ENCODE measurements at places on chromosomes 2 and 18.
A peak's percentile ranks its signal among the peaks of the same experiment; 100 is the strongest.

GRCh38 chr2:156189584-156189983, 142.9 kb downstream of the NR4A2 start:
- no peak for DNase-seq

DNA sequence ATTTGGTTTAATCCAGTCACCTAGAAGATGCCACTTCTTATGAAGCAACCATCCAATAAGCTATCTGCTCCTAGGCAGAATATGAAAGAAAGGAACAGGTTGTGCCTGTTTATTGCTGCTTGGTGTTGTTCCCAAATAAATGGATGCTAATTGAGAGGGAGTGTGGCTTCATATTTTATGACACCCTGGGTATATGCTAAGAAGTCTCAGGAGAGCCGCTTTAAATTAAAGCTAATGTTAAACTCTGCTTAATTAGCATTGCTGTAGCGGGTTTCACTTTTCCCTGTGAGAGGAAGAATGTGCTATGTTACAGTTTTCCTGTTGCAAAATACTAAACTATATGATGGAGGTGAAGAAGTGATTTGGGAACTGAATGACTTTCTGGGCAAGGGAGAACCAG, 48.7 kb upstream of the TANK start:
- no peak for DNase-seq

GRCh38 chr18:56869189-56869777, 218.1 kb downstream of the WDR7 start:
- peak; percentile 81 for DNase-seq

GRCh38 chr2:185628985-185629384, 109.6 kb upstream of the FSIP2 start:
- no peak for DNase-seq

DNA sequence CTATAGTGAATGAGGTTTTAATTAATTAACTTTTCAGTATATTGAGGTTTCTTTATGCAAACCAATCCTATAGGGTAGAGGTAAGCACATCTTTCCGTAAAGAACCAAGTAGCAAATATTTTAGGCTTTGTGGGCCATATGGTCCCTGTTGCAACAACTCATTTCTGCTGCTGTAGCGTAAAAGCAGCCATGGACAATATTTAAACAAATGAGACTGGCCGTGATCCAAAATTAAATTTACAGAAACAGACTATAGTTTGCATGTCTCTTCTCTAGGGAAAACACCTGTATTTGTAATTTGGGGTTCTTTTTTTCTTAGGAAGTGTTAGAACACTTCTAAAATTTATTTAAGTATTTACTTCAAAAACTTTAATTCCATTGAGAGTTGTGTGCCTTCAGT, 104.3 kb downstream of the KYNU start:
- DNase-seq: no peak

GRCh38 chr2:235964787-235965390, 203.3 kb downstream of the GBX2 start:
- DNase-seq: no peak

DNA sequence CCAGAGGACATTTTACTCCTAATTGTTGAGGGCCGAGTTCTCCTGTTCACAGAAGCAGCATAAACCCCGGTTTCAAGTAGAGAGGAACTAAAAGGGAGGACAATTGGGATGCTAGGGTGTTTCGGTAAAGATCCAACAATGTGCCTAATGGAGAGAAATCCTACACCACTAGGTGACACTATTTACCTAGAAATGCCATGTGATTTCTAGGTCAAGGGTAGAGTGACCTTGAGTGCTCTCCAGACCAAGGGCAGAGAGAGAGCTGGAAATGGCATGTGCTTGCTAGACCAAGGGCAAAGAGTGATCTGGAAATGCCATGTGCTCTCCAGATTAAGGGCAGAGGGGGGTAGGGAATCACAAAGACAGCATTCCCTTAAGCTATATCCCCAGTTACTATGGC, 472.0 kb downstream of the DCDC2C start:
- DNase-seq: no peak

- DNase-seq: no peak
Observed at GRCh38 chr18:74784752-74785151, 187.1 kb downstream of the ZNF407 start.

DNA sequence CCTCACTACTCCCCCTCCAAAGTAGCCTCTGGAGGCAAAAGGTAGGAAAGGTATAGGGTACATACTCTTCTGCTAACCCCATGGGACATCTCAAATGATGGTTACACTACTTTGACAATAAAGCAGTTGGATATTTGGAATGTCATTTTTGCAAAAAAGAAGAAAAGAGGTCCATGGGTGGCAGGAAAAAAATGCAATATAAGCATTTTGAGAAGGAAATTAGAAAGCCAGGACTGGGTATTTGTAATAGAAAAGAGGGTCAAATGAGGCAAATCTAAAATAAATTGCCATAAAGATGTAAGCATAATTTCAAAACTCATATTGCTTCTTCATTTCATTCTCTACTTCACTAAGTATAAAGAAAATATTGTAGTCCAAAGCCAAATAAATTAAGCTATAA, 280.2 kb downstream of the NOL4 start:
- DNase-seq: no peak

- peak; percentile 77 for DNase-seq
Observed at GRCh38 chr2:177474998-177475397, 82.4 kb downstream of the AGPS start.

DNA sequence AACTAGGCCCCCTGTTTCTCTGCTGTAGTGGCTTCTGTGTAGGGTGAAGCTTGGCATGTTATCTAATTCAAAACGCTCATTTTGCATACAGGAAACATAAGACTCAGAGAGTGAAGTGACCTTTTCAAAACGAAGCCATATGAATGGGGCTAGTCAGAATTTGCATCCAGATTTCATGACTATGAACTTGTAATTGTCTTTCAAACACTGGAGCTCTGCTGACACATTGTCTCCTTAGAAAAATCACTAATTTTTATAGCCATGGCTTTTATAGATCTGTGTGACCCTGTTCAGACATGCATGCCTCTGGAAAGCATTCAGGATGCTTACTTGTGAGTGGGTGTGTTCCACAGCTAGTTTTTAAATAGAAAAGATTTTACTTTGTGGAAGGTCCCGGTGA, 444.3 kb upstream of the GCFC2 start:
- no peak for DNase-seq

DNA sequence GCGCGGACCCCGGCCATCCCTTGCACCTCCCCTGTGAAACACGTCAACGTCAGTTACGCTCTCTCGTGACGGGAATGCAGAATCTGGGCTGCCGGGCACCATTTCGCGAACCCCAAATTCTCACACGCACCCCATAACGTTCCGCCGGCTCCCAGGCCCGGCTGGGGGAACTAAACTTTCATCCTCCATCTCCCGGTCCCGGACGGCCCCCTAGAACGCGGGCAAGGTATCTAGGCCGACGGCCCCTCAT, 544 bp downstream of the DNAJC27 start:
- no peak for DNase-seq

DNA sequence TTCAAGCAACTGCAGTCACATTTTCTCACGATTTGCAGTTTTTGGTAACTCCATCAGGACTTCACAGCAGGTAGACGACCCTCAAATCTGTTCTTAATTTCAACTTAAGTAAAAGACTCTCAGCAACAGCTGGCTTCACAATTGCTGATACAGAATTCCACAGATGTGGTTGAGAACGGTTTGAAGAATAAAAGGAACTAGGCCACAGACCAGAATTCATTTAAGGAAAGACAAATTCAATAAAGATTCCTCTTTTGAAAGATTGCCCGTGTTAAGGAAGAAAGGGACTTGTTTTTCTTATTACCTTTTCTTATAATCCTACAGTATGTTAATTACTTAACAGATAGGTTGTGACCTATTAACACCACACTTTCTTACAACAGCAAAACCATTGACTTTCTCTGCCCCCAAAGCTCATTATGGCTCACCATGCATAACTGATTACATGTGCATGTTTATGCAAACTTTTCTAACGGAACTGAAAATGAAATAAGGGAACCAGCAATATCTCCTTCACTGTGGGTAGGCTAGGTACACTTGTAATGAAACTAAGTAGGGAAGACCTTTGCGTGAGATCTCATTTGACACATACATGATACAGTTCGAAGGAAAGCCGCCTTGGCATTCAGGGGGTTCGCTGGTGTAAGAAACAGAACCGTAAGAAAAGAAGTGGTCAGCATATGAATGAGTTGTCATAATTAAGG, 4.7 kb upstream of the ZNF516 start:
- DNase-seq: no peak

DNA sequence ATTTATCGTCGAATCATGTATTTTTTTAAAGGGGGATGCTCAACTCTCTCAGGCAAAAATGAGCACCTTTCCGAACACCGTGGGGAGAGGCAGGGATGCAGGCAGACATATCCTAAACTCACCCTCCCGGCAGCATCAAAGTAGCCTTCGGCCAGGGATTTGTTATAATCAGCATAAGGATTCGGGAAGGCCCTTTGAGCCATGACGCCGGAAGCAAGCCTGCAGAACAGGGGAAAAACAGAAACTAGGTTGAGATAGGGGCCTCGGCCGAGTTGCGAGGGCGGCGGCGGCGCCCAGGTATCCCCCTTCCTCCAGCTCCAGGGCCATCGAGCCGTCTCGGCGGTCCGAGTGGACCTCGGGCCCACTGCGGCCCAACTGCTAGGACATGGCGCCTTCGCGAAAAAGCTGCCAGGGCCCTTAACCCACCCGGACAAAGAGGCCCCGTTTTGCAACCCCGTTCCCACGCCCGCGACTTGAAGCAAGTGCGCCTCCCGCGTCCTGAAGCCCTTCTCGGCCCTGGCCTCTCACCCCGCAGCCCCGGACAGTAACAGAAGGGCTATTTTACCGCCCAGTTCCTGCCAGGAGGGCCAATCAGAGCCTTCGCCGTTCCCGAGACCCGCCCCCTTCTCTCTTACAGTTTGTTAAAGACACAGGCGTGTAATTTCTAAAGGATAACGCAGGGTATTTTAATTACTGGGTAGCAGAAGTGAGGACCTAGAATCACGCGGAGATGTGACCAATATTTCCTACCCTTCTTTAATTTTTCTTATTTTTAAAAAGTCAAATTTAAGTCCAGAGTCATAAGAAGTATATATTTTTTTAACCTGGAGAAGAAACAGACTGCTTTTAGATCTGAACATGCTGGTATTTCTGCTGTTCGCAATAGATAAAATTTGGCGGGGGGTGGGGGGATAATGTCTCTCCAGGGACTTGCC, at the start of gene LANCL1:
TSS of gene LANCL1 (minus strand) at position 566 of the 935 bp plus-strand sequence. CDS start at position 203, 363 bp downstream.
- peak; percentile 90 for DNase-seq

GRCh38 chr2:98634406-98635092, 26.2 kb downstream of the UNC50 start:
- DNase-seq: peak; percentile 39

DNA sequence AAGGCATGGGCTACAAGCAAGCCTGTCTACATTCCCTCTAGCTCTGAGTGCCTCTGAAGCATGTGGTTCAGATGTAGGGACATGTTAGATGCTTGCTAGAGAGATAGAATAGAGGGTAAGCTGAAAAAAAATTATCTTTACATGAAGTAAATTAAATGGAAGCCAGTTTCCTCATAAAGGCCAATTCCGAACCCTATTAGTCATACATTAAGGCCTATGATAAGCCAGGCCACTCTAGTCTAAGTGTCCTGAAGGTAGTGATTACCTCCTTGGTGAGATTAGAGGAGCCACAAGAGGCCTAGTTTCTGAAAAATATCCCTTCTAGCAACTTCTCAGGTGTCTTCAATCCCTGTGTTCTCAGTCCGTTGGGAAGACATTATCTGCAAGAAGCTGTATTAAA, 72.4 kb upstream of the NPAS2 start:
- DNase-seq: peak; percentile 44

GRCh38 chr2:177679611-177680605, 287.3 kb downstream of the AGPS start:
- peak; percentile 13 for DNase-seq

DNA sequence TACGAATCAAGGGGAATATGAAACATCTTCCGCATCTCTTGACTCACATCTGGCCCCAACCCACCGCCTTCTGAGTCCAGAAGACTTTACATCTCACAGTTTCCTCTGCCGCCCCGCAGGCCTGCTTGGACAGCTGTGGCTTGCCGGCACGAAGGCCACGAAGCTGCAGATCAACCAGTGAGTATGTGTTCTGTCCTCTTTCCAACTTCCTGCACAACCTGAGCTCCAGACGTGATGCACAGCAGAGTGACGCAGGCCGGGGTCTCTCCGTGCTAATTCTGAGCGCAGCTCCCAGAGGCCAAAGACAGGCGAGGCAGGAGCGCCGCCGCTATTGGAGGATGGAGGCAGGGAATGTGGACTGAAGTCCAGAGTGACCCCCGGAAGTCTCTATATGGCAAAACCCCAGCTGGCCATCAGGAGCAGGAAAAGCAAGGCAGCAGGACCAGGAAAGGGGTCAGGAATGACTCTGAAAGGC, 93.5 kb downstream of the ZCCHC2 start:
- DNase-seq: peak; percentile 52
